Left ventricle myocardium inferior (tissue), 1 donor: ENCODE measurements at places on chromosomes 2 and 18.

- peak; percentile 53 for DNase-seq
Measured at GRCh38 chr2:8677646-8678592, 3.9 kb upstream of the ID2 start.

GRCh38 chr2:111185361-111186022 is 64.8 kb downstream of the BCL2L11 start:
- DNase-seq: peak; percentile 52

GRCh38 chr18:35376742-35377695 is at the start of gene ZNF396:
Gene ZNF396, minus strand, starts transcription at chr18:35377337. Its CDS starts 3,045 bp downstream, at chr18:35374292.
- DNase-seq: peak; percentile 85

- DNase-seq: no peak
Measured at GRCh38 chr18:10329101-10329500, 125.3 kb upstream of the APCDD1 start.

- no peak for DNase-seq
Measured at GRCh38 chr2:75288760-75289159, 89.4 kb upstream of the TACR1 start.

- DNase-seq: no peak
Measured at GRCh38 chr18:24432618-24433017, 6.1 kb downstream of the IMPACT start.
